Subcutaneous adipose tissue (tissue), 4 donors: ENCODE measurements at places on chromosomes 12 and 14. TPM values are rescaled to one million over a fixed set of nuclear protein-coding genes. Genes with fewer than 3 reads are reported as not detected.

Gene NTN4
- 31.6 TPM for total RNA-seq

Gene SLC10A1
- not detected for total RNA-seq

Gene OLR1
- 3.3 TPM for total RNA-seq

Gene BEGAIN
- total RNA-seq: 1.8 TPM

Gene FAM181A
- not detected for total RNA-seq

Gene DENR
- total RNA-seq: 27.7 TPM

Gene SPX
- total RNA-seq: 12.9 TPM

Gene ARID4A
- 39.6 TPM for total RNA-seq
